Stimulated activated CD4-positive, alpha-beta T cell treated with anti-CD3 and anti-CD28 coated beads, Interleukin-1b, Interleukin-23, amount 100 ng/mL, for 24 hours (primary cell): ENCODE measurements at places on chromosomes 5 and 9.

GRCh38 chr9:86022687-86023266, 76.6 kb downstream of the GOLM1 start:
- DNase-seq = no peak

- DNase-seq = no peak
Observed at GRCh38 chr5:56715986-56716385, 99.4 kb upstream of the MAP3K1 start.

DNA sequence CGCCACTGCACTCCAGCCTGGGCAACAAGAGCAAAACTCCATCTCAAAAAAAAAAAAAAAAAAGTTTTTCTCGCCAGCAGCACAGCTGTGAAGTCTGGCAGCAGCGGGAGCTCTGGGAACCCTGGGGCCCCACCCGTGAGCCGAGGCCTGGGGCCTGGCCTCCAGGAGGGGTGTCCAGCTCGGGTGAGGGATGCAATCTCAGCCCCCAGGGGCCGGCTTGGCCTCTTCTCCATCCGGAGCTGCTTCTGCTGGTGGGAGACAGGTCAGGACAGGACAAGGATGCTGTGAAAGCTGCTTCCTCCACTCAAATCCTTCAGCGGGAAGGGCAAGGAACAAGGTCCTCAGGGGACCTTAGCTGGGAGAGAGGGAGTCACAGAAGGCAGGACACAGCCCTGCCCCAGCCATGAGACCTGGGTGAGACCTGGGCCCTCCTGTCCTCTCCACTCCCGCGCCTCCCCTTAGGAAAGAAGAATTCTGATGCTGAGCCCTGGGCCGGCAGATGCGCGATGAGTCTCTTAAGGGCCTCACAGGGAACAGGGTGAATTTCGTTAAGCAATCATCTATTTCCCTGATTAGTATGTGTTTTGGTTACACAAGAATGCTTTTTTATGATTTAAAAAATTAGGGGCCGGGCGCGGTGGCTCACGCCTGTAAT, 30.6 kb downstream of the PLPP7 start:
- no peak for DNase-seq

DNA sequence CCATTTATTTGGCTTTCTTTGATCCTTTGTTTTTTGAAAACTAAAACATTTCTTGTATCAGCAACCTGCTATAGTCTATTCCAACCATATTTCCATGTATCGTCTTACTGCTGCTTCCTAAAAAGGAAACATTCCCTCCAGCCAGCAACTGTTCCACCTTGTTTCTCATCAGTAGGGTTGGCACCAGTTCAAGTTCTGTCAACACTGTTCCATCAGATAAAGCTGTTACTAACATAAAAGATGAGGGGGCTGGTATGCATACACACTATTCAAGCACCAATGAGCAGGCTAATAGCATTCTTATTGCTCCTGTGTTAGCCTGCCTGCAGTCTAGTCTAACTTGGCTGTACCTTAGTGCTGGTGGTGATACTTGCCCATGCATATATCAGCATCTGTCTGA, 178.3 kb downstream of the CWC27 start:
- no peak for DNase-seq

- DNase-seq = no peak
Observed at GRCh38 chr9:98332405-98332831, 77.0 kb upstream of the TBC1D2 start.

GRCh38 chr5:95715799-95716461, 15.2 kb upstream of the RHOBTB3 start:
- DNase-seq = no peak

- no peak for DNase-seq
Observed at GRCh38 chr5:93594591-93595419, 11.8 kb downstream of the NR2F1 start.

DNA sequence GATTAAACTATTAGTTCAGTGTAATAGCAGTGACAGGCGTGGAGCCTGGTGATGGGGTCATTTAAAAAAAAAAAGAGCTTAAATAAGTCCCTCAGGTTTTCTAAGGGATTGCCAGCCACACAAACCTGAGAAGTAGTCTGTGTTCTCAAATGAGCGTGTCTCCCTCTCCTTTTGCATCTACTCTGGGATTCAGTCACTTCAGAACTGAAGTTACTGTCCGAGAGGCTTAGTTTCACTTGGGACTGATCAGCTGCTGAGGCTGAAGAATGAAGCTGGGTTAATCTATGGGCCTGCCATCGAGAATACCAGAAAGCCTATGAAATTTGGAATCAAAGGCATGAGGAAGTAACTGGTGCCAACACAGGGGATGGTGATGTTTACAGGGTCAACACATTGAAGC, 310.1 kb downstream of the ADAMTS6 start:
- DNase-seq = no peak
